ENCODE measurements at places on chromosomes 2 and 18.

- no peak for DNase-seq
These were observed 345.8 kb downstream of the SOCS6 start for GRCh38 chr18:70634576-70635147.

DNA sequence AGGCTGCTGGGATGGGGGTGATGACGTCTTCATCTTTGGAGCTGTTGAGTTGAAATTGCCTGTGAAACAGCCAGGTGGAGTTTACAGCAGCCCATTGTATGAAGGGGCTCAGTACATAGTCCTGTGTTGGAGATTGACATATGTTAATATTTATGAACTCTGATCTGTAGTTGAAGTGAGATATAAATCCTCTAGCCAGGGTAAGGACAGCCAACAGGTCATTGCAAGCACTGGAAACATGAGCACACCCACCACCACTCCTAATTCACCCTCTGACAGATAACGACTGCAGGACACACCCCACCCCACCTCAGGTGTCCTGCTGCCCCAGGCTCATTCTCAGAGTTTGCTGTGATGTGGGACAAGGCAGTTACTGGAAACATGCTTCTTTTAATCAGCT, 112.4 kb upstream of the TRIB2 start:
- DNase-seq, result no peak

DNA sequence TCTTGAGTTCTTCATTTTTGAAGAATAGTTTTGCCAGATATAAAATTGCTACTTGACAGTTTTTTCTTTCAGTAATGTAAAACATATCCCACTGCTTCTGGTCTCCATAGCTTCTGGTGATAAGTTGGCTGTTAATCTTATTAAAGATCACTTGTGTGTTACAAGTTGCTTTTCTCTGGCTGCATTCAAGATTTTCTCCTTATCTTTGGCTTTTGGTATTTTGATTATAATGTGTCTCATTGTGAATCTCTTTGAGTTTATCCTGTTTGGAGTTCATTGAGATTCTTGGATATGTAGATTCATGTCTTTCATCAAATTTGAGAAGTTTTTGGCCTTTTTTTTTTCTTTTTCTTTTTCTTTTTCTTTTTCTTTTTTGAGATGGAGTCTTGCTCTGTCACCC, 20.2 kb upstream of the ADNP2 start:
- no peak for DNase-seq

DNA sequence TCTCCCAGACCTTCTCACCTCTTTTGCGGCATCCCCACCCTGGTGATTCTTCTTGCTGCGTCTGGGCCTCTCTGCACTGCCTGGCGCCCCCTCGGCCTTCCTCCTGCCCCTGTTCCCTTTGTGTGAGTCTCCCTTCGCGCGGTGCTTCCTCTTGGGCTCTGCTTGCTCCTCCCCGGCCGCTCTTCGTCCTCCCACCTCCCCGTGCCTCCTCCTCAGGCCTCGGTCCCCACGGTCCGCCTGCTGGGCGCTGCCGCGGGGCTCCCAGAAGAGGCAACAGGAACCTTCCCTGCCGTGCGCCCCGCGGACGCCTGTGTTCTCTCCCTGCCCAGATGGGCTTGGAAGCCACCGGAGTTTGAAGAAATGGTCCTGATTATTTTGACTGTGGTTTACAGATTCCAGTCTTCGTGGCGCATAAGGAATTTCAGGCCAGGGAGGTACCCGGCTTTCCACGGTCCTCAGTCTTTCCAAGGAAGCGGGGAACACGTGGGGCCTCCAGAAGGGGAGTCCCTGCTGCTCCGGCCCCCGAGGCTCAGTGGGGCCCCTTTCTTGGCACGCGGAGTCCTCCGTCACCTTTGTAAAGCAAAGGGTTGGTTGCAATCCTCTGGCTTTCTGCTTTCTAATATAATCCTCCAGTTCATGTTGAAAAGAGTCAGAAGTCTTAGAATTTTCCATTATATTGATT, 13.1 kb downstream of the RNU2-63P start:
- no peak for DNase-seq

- no peak for DNase-seq
These were observed 227.3 kb downstream of the INSIG2 start for GRCh38 chr2:118315606-118316005.

DNA sequence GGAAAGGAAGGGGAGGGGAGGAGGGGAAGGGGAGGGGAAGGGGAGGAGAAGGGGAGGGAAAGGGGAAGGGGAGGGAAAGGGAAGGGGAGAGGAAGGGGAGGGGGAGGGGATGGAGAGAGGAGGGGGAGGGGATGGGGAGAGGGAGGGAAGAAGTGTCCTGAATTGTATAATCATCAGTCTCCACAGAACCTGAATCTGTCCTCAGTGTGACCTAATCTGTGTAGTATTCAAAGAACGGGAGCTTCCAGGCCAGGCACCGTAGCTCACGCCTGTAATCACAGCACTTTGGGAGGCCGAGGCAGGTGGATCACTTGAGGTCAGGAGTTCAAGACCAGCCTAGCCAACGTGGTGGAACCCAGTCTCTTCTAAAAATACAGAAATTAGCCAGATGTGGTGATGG, 41.1 kb upstream of the CCDC150 start:
- no peak for DNase-seq

DNA sequence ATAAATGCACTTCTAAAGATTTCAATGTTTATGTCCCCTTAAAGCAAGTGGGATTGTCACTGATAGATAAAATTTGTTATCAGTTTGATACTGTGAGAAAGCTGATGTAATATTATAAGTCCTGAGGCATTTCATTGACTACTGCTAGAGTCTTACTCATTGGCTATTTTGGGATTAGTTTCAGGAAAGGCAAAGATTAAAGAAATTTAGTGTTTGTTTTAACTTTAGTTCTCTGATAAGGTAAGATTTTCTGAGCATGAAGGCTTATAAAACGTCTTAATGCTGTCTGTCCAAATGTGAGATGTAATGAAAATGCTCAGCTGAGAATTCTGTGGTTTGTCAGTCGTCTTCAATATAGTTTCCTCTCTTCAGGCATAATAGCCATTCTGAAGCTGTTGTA, 886.4 kb upstream of the CDH2 start:
- no peak for DNase-seq

DNA sequence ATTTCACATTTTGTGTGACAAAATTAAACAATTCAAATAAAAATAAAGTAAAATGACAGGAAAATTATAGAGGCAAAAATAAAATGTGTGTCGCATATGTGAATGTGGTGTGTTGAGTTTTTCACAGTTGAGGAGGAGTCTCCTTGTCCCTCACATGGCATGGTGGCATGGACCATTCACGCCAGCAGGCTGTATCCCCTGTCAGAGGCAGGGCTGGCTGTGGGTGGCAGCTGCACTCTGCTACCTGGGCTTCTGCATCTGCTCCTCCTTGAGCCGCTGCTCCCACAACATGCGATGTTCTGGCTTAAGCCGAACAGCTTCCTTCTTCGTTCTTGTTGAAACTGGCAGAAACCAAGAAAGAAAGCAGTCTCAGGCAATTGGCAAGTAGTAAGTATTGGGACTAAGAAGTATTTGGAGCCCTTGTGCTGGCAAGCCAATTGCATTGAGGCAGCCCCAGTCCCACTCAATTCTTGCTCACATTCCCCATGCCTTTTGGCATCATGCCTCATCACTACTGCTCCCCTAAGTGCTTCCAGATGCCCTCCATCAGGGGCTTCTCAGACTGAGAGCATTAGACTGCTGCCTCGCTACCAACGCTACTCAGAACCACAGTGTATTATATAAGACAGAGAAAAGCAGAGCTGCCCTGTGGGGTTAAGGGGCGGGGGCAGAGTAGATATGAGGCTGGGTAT, 177.9 kb upstream of the NABP1 start:
- no peak for DNase-seq

DNA sequence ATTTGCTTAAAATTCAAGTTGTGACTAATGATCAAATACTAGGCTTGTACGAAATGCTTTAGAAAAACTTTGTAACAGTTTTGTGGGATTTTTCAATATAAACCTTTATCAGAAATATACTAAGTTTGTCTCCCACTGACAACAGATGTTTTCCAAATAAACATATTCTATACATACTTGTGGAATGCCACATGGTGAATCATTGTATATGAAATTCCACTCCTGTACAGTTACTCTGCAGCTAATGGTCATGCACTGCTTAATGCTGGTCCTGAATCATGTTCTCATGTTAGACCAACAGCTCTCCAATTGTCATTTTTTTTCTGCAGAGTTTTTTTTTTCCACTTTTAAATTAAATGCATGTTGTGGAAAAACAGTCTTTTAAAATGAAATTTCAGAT, 90.1 kb downstream of the DPP4 start:
- DNase-seq, result no peak

DNA sequence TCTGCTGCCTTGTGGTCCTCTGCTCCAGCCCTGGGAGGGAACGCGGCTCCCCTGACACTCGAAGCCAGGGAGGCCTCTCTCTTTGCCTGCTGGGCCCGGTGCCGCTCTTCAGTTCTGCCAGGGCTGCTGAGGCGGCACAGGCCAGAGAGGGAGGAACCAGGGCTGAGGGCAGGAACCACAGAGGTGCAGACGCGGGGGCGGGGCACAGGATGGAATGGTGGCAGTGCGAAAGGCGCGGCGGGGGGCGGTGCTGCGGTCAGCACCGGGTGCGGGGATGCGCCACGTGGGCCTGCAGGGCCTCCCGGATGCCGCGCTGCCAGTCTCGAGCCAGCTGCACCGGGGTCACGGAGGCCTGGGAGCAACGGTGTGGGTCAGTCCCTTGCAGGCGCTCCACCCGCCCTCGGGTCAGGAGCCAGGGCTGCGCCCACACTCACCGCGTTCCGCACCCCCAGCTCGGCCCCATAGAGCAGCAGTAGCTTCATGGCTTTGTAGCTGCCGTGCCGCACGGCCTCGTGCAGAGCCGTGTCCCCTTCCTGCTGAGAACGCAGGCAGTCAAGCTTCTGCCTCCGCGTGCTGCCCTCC, 4.4 kb downstream of the ANKRD23 start:
- DNase-seq, result no peak

GRCh38 chr2:8361930-8362329, 319.9 kb upstream of the ID2 start:
- no peak for DNase-seq
